ENCODE measurements at places on chromosomes 1 and 21.

GRCh38 chr21:31887391-31887841 is 14.6 kb downstream of the HUNK start:
- no peak for DNase-seq

- DNase-seq: peak; percentile 40
These were observed 1.1 kb upstream of the RCAN3 start for GRCh38 chr1:24501371-24502064.

DNA sequence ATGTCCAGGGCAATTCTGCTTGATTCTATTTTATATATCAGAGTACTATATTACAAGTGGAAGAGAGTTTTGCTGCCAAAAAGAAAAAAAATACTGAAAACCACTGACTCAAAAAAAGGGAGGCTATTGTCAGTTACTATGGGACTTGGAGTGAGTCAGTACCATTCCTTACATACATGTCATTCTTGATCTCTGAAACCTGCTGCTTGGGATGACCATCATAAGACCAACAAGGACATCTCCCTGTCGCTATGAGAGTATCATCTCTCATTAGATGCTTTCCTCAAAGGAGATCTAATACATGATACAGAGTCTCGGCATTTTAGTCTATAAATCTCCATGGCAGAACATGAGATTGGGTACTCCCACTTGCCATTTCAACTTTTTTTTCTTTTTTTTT is 11.8 kb upstream of the INPP5B start:
- DNase-seq: no peak

GRCh38 chr1:66350001-66350547 is 183.9 kb upstream of the SGIP1 start:
- DNase-seq: peak; percentile 76

DNA sequence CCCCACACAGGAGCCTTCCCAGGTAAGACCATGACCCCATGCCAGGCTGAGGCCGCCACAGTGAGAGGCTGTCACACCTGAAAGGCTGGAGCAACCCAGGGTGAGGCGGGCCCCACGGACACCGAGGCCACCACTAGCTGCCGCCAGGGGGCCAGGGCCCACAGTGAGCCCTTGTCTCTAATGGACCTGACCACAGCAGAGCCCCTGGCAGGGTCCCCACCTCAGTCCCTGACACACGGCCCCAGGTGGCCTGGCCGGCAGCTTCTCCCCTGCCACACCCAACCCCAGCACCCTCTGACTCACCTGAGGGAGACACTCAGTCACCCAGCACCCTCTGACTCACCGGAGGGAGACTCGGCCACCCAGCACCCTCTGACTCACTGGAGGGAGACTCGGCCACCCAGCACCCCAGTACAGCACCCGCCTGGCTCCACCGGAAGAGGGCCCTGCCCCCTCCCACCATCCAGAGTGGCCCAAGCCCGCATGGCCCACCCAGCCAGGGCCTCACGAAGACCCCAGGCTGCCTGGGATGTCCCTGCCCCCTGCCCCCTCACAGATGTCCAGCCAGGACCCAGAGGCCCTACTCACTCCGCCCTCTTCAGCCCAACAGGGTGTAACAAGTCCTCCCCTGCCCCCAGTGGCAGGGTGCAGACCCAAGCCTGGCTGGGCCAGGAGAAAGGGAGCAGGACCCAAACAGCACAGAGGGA is 4.4 kb downstream of the DVL1 start:
- DNase-seq: no peak

- DNase-seq: no peak
These were observed 16.0 kb downstream of the YBX1 start for GRCh38 chr1:42698081-42698813.

- DNase-seq: peak; percentile 23
These were observed 97.4 kb upstream of the KCNJ15 start for GRCh38 chr21:38159355-38159754.

All from central memory CD4-positive, alpha-beta T cell (primary cell).